ENCODE measurements at places on chromosomes 7 and 10.

DNA sequence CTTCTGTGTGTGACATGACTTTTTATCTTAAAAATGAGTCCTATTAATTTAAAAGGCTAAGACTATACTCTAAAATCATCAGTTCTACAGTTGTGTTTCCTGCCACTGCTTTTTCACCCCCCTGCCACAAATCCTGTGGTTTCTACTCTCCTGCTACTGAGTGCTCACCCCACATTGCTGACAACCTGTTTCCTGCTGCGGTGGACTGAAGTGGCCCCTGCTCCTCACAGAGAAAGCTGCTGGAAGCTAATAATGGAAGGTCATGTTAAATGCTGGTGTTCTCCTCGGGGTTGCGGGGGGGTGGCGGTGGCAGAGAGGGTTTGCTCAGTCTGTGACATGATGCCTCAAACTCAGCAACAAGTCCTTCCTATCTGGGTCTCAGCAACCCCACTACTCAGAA lies 113.2 kb upstream of the INHBA start:
- DNase-seq: no peak

DNA sequence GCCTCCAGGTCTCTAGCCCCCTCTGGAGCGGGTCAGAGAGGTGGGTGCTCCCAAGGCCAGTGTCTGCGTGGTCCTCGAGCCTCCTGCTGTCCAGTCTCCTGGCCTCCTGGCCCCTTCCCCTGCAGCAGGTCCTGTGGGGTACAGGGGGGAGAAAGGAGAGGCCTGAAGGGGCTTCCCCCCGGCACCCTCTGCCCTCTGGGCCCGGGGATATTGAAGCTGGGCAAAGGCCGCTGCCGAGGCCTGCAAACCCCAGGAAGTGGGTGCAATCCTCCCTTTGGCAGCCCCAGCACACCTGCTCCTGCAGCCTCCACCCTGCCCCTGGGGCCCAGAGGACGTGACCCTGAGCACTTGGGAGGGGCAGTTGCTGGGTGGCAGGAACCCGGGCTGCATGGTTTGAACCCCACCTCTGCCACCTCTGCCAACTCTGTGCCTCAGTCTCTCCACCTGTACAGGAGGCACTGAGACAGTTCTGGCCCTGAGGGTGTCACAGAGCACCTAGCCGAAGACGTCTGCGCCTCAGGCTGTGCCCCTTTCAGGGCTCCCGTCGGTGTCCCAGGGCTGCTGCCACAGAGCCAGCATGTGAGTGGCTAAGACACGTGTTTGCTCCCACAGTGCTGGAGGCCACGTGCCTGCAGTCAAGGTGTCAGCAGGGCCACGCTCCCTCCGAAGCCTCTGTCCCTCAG lies 59.1 kb upstream of the INPP5A start:
- no peak for DNase-seq

GRCh38 chr10:125037145-125037877 lies 95.4 kb downstream of the ZRANB1 start:
- no peak for DNase-seq

DNA sequence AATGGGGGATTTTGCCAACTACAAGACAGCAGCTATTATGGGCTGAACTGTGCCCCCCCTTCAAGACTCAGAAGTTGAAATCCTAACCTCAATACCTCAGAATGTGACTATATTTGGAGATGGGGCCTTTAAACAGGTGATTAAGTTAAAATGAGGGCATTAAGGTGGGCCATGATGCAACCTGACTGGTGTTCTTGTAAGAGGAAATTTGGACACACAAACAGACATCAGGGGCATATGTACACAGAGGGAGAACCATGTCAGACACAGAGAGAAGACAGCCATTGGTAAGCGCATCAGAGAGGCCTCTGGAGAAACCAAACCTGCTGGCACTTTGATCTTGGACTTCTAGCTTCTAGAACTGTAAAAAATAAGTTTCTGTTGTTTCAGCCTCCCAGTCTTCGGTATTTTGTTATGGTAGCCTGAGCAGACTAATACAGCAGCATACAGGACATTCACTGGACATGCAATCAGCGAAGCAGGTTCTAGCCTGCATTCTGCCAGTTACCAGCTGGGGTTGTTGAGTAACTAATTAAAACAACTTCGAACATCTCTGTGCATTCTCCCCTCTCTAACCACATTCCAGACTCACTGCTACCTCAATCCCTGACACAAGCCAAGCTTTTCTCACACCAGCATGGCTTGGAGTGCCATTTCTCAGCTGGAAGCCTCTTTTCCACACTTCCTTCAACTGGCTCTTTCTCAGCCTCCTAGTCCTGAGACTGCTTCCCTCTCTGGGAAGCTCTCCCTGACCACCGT lies 141.4 kb downstream of the DOCK4 start:
- DNase-seq: no peak

DNA sequence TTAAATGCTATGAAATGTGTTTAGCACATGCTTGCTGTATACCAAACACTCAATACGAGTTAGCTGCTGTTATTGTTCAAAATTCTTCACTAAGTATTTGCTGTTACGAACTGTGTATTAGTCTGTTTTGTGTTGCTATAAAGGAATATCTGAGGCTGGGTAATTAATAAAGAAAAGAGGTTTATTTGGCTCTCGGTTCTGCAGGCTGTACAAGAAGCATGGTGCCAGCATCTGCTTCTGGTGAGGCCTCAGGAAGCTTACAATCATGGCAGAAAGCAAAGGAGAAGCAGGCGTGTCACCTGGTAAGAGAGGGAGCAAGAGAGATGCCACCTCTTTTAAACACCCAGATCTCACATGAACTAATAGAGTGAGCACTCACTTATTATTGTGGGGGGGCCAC lies 1.6 kb downstream of the UBE2D4 start:
- no peak for DNase-seq

- DNase-seq: no peak
Observed at GRCh38 chr10:1110674-1111119, 54.5 kb downstream of the WDR37 start.

GRCh38 chr10:123642293-123642692 lies 23.9 kb upstream of the GPR26 start:
- no peak for DNase-seq

DNA sequence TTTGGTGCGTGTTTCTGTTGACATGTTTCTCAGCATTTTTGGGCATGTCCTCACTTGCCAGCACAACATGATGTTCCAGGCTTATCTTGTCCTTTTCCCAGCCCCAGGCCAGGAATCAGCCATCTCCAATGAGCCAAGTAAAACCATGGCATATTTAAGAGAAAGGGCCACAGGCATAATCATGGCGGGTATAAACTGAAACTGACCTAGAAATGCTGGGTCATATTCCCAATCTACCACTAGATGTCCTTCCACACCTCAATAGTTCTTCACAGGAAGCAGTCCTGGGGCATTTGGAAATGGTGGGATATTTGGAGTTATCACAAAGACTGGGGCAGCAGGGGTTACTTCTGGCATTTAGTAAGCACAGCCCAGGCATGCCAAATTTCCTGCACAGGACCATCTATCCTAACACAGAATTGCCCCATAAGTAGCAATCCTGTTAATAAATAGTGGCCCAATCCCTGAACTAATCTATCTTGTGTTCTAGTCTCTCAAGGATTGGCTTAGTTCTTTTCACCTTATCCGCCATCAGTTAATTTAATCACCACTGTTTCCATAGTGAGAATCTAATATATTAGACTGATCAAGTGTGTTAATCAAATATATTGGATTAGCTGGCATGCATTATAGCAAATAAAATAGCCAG lies 101.6 kb downstream of the NPSR1 start:
- no peak for DNase-seq

DNA sequence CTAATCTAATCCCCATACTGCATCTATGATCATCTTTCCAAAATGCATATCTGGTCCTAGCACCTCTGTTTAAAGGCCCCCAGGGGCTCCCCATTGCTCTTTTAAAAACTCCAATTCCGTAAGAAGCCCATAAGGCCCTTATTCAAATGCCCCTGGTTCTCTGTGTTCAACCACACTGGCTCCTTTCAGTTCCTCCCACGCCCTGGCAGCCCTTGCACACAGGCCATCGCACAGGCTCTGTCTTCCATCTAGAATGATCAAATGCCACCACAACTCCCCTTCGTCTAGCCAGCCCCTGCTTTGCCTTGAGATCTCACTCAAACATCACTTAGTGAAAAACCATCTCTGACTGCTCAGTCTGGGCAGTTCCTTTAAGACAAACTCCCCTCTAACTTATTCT lies 112.9 kb upstream of the LYZL2 start:
- no peak for DNase-seq

- DNase-seq: no peak
Observed at GRCh38 chr10:28012990-28013515, 14.2 kb upstream of the ODAD2 start.

DNA sequence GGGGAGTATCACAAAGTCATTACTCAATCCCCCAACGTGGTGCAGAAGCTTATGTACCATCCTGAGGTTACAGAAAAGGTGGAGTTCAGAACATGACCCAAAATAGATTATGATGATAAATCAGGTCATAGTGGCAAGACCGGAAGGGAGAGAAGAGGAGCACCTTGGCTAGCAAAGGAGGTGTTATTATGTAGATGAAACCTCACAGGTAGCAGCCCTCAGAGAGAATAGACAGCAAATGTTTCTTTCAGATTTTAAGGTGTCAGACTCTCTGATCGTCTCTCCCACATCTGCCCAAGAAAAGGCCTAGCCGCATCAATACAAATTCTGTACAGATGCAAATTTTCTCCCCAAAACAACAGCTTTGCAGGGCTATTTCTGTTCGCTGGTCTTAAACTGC lies 88.3 kb upstream of the SEMA3D start:
- DNase-seq: no peak

GRCh38 chr7:157964521-157964920 lies 623.1 kb downstream of the PTPRN2 start:
- DNase-seq: no peak

DNA sequence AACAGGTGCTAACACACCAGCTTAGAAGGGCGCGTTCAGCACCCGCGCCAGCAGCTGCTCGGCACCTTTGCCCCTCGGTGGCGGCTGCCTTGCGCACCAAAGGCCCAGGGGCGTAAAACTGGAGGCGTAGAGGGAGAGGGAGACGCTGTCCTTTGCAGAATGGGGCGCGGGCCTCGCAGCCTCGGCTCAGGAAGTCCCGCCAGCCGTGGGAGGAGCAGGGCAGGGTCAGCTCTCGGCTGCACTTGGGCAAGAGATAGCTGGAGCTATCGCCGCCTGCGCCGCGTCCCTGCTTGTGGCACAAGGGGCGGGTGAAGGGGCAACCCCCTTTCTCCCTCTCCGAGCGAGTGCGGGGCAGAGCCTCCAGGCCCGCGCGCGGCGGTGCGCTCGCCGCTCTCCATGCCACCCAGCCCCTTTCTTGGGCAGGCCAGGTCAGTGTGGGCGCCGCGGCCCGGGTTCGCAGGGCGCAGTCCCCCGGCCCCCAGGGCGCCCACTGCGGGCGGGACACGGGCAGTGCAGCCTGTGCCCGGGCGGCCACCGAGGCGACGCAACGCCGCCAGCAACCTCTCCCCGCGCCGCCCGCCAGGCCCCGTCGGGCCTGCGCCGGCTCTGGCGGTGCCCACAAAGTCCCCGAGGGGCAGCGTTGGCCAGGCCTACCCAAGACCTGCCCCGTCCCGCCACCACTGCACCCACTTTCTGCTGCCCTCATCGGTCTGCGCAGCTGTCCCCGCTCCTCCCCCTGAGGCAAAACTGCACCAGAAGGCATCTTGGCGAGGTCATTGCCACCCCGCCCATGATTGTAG lies 4.1 kb downstream of the NEUROD6 start:
- DNase-seq: no peak

GRCh38 chr7:68279827-68280400 lies 1283.3 kb downstream of the TYW1 start:
- no peak for DNase-seq

- DNase-seq: no peak
Observed at GRCh38 chr7:25478925-25479324, 250.6 kb upstream of the NPVF start.

DNA sequence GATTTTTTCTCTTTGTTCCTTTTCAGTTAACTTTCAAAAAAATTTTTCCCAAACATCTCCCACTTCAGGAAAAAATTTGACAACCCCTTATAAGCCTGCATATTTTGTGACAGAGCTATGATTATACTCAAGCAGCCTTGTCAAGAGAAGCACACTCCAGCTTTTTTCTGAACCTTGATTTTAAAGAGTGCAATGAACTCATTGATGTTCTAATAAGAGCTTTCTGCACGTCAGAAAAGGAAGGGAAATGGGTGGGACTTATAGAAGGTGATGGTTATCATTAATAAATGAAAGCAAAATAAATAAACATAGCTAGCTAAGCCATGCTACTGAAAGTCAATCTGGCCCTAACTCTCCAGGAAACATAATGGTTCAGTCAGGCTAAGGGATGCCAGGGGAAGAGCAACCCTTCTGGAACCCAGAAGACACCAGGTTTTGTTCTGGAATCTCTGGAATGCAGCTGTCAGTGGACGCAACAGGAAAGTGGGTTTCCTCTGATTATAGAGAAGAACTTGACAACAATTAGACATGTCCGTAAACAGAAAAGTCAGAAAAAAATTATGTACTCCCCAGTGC lies 76.1 kb downstream of the NHLRC2 start:
- no peak for DNase-seq

GRCh38 chr7:158819571-158820203 lies 9.6 kb downstream of the ESYT2 start:
- DNase-seq: no peak

- DNase-seq: no peak
Observed at GRCh38 chr10:107280293-107280692, 115.8 kb upstream of the SORCS1 start.

DNA sequence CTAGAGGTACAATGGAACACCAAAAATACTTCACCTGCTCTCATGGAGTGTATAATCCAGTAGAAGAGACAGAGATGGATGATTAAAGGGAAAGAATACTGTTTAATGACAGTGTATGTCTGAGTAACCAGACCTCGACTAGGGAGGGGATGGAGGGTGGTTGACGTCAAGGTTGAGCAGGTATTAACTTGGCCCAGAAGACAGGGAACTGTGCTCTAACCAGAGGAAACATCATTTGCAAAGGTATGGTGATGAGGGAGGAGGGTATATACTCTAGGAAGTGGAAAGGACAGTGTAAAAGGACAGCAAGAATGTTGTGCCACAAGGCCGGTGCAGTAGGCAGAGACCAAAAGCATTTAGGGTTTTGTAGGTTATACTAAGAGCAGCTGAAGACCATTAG lies 2.9 kb downstream of the MIOS start:
- no peak for DNase-seq

GRCh38 chr10:98486421-98486820 lies 39.7 kb upstream of the HPS1 start:
- no peak for DNase-seq

DNA sequence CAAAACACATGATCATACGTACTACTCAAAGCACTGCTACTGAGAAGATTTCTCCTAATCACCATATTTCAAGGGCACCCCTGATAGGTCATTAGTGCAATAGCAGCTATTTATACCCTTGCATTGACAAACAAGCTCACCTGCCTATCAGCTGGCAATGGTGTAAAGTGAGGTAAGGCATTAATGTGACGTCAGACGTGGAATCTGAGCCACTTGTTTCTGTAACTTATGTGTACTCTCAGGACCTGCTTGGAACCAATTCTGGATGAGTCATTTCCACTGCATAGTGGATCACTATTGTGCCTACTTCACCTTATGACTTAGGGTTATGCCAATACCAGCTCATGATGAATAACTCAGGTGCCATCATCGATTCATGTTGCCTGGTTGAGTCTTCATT lies 628.5 kb upstream of the CELF2 start:
- no peak for DNase-seq

All from CD4-positive, alpha-beta T cell treated with Interleukin-12 subunit alpha and Interleukin-12 subunit beta, for 1 hour (primary cell).